ENCODE measurements at places on chromosomes 6 and 20. TPM values are rescaled to one million over a fixed set of nuclear protein-coding genes. Genes with fewer than 3 reads are reported as not detected.
A peak's percentile ranks its signal among the peaks of the same experiment; 100 is the strongest.

DNA sequence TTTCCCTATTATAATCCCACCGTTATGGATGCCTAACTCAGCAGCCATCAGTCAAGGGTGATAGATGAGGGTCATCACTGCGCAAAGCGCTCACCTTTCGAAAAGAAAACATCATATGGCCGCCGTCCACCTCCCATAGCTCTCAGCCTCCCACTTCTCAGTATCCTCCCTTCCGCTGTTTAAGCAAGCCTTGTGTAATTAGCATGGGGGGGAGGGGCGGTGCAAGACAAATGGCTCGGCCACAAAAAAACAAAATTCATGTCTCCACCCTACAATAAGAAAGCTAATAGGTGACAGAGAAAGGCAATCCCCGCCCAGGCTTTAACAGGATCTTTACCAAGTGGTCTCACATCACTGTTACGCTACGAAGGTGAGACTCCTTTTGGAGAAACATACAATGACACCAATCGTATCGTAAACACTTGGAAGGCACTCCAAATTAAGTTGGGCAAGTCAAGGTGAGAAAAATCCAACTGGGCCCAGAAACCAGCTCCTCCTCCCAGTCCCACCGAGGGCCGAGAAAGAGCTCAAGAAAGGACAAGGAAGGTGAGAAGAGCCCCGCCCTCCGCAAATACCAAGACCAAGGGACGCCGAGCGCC is 645 bp downstream of the DDX39B start:
- peaks cover 18% of the 10 kb centered on the region for H3K36me3 ChIP-seq
- peak overlapping the region; percentile 97 for H3K27ac ChIP-seq
- H3K27me3 ChIP-seq, result no peaks in the 10 kb centered on the region

DNA sequence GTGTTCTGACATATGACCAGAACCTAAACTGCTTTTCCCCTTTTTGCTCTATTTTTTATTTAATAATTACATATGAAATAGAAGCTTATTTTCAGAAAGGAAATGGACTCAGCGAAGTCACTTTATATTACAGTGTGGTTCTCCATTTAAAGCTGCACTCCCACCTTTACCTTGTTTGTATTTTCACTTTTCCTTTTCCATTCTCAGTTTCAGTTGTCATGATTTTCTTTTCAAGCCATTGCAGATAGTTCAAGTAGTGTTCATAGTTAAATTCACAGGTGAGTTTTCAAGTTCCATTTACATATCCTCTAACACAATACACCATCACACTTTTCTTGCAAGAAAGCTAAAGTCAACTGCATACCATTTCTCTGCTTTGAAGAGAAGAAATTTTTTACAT is 400.2 kb downstream of the HACE1 start:
- peak; percentile 7 for DNase-seq
- H3K27me3 ChIP-seq, result no peaks in the 10 kb centered on the region
- H3K27ac ChIP-seq, result no peak overlapping the region

TRIM31 gene
- total RNA-seq, result 0.18 TPM

ADGRB3 gene
- not detected for total RNA-seq

HSPA12B gene
- not detected for total RNA-seq

HUS1B gene
- total RNA-seq, result 0.45 TPM

HLA-DRB1 gene
- 718 TPM for total RNA-seq

All from GM12878 (cell line).